ENCODE measurements at places on chromosomes 6 and 20. TPM values are rescaled to one million over a fixed set of nuclear protein-coding genes. Genes with fewer than 3 reads are reported as not detected.

Gene CCM2L
- not detected for total RNA-seq

- DNase-seq = no peak
Observed at GRCh38 chr6:69456086-69456485, 340.7 kb downstream of the LMBRD1 start.

DNA sequence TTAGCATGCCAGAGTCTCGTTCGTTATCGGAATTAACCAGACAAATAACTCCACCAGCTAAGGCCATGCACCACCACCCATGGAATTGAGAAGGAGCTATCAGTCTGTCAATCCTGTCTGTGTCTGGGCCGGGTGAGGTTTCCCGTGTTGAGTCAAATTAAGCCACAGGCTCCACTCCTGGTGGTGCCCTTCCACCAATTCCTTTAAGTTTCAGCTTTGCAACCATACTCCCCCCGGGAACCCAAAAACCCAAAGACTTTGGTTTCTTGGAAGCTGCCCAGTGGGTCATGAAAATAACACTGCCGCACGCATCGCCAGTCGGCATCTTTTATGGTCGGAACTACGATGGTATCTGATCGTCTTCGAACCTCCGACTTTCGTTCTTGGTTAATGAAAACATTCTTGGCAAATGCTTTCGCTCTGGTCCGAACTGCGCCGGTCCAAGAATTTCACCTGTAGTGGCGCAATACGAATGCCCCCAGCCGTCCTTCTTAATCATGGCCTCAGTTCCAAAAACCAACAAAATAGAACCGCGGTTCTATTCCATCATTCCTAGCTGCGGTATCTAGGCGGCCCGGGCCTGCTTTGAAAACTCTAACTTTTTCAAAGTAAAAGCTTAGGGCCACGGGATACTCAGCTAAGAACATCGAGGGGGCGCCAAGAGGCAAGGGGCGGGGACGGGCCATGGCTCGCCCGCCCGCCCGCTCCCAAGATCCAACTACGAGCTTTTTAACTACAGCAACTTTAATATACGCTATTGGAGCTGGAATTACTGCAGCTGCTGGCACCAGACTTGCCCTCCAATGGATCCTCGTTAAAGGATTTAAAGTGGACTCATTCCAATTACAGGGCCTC is 1958.5 kb upstream of the DEFB115 start:
- no peak for DNase-seq

DNA sequence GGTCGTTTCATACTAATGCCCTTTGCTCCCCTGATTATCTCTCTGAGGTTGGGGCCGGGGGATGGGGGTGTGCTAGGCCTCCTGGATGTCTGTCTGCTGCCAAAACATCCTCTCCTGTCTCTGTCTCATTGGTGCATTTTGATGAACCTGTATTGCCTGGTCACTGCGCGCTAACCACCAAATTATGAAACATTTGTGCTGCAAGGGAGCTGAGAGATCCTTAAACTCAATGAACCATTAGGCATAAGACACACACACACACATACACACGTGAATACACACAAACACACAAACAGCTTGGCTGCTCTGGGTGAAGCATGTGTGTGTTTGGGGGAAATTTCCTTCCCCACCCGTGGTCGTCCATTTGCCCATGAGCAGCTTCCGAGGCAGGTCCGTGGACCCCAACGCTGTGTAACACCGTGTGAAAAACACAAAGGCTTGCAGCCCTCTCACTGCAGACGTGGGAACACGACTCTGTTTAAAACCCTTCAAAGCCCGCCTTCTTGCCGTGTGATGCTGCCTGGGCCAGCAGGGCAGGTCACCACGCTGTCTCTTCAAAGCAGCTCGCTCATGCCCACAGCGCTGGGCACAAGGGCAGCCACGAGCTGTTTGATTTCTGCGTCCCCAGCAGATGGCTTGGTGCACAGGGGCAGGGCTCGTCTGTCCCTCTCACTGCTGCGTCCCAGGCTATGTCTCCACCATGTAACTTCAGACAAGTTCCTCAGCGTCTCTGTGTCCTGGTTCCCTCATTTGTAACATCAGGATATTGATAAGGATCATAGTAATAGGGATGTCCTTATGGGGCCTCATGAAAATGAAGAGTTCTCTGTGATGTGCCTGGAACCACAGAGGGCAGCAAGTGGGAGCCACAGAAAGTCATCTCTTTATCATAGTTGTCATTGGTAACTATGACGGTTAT is 96.8 kb downstream of the CDH26 start:
- no peak for DNase-seq

Gene DEFB121
- total RNA-seq = not detected

- no peak for DNase-seq
Observed at GRCh38 chr6:8947900-8948299, 512.6 kb upstream of the SLC35B3 start.

- DNase-seq = no peak
Observed at GRCh38 chr6:1081551-1082284, 230.2 kb upstream of the FOXQ1 start.

GRCh38 chr6:53360093-53360912 is 11.6 kb upstream of the ELOVL5 start:
- no peak for DNase-seq

DNA sequence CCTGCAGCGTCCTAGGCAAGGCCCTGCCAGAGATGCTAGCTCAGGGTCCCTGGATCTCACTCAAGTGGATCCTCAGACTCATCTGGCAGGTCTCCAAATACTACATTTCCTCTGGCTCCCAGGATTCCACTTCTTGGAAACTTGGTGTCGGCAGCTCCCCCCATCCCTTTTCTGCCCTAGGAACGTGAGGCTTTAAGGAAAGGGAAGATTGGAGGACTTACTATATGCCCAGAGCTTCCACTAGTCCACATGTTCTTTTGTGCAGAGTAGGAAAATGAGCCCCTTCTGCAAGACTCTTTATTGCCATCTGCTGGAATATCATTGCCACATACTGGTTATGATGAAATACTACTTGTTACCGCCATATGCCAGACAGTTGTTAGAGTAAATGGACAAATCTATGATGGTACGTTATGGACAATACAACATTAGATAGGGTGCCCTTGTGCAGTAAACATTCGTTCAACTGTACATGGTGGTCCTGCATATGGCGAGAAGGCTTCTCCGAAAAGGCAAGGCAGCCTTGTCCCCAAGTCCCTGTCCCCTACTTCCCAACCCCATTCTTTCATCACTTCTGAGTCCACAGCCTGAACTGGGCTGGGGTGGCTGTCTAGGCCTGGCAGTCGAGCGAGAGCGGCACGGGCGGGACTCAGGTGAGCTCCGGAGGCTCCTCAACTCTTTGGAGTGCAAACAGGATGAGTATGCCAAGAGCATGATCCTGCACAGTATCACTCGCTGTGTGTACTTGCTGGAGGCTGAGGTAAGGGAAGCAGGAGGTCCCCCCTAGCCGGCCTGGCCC is 780 bp downstream of the ARMC12 start:
- no peak for DNase-seq

- DNase-seq = no peak
Observed at GRCh38 chr20:50138120-50138478, 15.4 kb downstream of the PEDS1 start.

GRCh38 chr20:43776691-43777090 is 49.9 kb upstream of the GTSF1L start:
- no peak for DNase-seq

Gene ZSCAN23
- 0.59 TPM for total RNA-seq

- no peak for DNase-seq
Observed at GRCh38 chr20:23320317-23320716, 30.3 kb upstream of the NXT1 start.

Gene PAK5
- total RNA-seq = not detected

DNA sequence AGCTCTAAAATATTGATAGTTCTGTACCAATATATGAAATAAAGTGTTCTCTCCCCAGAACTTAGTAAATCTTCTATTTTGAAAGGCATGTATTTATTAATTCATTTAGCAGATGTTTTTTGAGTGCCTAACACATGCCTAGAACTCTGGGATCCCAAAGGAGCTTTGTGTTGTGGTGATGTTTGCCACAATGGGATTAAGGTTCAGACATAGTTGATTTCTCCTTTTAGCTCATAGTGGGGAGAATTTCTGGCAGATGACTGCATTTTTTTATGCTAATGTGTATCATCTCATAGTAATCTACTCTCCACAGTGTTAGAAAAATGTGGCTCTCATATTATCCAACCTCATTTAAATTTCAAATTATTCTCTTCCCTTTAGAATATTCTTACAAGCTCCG is 21.7 kb downstream of the MYB start:
- no peak for DNase-seq

DNA sequence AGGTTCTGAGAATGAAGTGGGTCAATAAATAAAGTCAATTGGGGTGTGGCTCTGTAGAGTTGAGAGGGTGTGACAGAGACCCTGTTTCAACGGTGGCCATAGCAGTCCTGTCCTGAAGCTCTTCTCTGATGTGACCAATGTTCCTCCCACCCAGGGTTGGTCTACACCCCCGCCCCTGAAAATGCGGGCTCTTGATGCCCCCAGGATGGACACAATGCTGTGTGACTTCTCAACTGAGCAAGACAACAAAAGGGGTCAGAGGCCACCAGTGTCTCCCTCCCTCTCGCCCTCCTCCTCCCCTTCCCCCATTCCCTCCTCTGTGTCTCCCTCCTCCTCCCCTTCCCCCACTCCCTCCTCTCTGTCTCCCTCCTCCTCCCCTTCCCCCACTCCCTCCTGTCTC is 41.7 kb upstream of the NXT1 start:
- DNase-seq = no peak

GRCh38 chr20:6664574-6664973 is 102.9 kb upstream of the BMP2 start:
- DNase-seq = no peak

Gene PSORS1C2
- not detected for total RNA-seq

DNA sequence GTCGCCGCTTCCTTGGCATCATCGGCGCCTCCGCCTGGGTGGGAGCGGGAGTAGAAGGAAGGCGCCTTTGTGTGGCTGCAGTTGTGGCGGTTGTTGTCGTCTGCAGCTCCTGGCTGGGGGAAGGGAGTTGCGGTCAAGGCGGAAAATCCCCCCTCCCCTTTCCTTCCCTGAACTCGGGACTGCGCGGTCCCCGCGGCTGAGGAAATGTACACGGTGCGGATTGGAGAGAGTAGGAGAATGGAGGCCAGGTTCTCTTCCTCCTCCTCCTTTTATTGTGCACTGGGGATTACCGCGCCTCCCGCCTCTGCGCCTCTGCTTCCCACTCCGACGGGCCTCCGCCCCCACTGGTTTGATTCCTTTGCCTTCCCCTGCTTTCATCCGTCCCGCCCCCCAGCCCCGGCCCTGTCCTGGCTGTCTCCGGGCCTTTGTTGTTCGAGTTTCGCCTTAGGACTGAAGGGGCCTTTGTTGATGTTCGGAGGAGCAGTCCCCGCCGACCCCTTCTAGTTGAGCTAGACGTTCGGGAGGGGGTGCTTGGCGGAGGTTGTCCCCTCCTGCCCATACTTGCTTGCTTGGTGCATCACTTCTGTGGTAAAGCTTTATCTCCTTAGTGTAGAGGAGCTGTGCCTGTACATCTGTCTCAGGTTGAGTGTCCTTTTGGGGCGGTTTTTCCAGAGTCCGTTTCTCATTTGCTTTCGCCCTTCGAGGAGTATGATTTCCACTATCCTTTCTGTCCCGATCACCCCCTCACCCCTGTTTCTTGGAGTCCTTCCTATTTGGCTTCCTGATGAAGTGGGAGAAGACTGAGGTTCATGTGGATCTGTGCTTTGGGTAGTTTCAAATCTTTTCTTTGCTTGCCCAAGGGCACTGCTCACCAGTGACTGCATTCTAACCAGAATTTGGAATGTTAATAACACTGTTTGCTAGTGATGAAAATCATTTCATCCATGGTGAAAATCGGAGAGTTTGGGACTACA is 764 bp downstream of the ZNF292 start:
- peak; percentile 64 for DNase-seq

GRCh38 chr6:44022296-44022661 is 105.0 kb downstream of the MRPL14 start:
- peak; percentile 90 for DNase-seq

- no peak for DNase-seq
Observed at GRCh38 chr20:44644667-44645131, 6.8 kb downstream of the ADA start.

DNA sequence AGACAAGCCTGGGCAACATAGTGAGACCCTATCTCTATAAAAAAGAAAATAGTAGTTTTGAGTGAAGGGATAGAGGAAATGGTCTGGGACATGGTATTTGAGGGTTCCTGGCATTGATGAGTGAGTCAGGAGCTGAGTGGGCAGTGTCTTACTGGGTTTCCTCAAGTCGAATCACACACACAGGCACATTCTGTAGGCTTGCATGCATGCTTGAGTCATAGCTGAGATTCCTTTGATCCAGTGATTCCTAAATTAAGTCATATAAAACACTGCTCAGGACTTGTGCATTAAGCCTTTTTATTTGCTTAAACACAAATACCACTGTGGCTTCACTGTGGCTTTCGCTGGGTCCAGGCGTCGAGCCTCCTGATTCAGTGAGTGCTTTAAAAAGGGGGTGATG is 71.8 kb upstream of the TMEM181 start:
- DNase-seq = peak; percentile 80

Gene SLC24A3
- total RNA-seq = not detected

- peak; percentile 61 for DNase-seq
Observed at GRCh38 chr20:57265997-57266290, 497 bp downstream of the BMP7 start.

Measured in MG63 (cell line).